ENCODE measurements at places on chromosomes 12 and 14.

DNA sequence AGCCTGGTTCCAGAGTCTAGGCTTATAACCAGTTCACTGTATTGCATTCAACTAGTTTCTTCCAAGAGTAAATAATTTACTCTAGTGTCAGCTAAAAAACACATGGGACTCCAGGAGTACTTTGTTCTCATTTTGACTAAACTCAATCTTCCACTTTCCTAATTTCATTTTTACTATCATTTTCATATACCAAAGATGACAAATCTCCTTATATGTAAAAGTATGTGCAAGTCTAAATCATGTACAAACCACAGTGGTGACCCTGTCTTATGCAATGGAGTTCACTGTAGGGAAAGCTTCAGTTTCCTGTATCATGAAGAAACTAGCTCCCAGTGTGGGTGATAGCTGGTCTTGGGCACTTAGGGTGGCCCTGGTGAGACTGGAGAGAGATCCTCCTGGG is 151.6 kb downstream of the HELB start:
- DNase-seq, result no peak

DNA sequence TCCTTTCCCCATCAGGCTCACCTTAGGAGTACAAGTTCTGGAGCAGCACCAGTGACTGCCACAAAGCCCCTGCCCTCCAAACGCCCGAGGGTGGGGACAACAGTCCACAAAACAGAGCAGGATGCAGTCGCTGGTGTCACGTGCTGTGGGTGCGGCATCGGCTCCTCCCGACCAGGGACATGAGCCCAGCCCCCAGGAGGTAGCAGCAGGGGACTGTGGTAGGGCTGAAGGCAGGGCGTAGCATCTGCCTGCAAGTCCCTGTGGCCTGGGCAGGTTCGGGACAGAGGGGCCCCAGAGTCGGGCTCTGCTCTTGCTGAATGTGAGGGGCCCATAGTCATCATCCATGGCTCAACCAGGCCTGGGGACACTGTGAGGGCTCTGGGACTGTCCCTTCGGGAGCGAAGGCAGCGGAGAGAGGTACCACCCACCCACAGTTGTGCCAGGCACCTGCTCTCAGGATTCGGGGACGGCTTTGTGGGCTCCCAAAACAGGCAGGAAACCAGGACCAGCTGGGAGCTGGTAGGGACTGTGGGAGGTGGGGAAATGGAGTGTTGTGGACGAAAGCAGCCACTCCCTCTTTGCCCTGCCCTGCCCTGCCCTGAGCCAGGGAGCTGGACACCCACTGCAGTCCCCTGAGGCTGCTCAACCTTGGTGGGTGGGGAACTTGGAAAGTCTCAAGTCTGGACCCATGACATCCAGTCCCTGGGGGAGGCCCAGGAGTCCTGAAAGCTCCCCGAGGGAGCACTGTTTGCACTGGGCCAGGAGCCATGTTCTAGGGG is 30.7 kb downstream of the FBRSL1 start:
- no peak for DNase-seq

- no peak for DNase-seq
Measured at GRCh38 chr14:103537175-103537990, 8.4 kb downstream of the TRMT61A start.

DNA sequence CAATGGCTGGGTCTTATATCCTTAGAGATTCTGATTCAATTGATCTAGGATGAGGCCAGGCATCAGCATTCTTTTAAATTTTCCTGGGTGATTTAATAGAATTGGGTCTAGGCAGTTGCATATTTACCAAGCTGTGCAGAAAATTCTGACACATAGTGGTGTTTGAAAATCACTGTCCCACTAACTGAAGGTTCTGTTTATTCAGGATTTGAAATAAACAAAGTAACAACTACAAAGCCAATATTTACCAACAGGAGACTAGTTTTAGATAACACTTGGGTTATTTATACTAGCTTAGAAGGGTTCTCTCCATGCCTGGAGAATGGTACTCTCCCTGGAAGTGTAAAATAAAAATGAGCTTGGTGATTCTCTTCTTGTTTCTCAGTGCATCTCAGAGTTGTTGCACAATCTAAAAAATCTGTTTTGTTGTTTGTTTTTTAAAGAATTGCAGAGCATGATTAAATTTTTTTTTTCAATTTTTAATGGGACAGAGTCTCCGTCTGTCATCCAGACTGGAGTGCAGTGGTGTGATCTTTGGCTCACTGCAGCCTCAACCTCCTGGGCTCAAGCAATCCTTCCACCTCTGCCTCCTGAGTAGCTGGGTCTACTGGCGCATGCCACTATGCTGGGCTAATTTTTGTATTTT is 16.9 kb downstream of the BEST3 start:
- no peak for DNase-seq

Measured in iPS-NIHi11 (cell line).